ENCODE measurements at places on chromosomes 4 and X.
A peak's percentile ranks its signal among the peaks of the same experiment; 100 is the strongest.

GRCh38 chr4:142169216-142169615 lies 532.8 kb downstream of the IL15 start:
- no peak for ATAC-seq

- ATAC-seq, result no peak
These were observed 35.7 kb downstream of the MAGEB17 start for GRCh38 chrX:16202943-16203342.

DNA sequence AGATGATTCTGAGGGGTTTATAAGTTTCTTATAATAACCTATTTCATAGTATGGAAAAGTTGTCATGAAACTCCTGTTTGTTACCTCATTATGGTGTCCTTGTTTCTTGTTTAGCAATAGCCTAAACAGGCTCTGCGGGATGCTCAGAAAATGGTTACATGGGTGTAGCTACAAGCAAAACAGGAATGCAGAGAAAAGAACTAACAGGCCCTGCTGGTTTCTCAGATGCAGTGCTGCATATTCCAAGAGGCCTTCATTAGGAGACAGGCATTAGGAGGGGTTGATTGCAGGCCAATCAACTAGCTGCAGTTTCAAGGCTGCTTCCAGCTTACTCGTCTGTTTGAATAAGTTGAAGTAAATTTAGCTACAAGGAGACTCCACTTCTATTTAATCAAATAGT lies 37.6 kb upstream of the HPGD start:
- ATAC-seq, result no peak

DNA sequence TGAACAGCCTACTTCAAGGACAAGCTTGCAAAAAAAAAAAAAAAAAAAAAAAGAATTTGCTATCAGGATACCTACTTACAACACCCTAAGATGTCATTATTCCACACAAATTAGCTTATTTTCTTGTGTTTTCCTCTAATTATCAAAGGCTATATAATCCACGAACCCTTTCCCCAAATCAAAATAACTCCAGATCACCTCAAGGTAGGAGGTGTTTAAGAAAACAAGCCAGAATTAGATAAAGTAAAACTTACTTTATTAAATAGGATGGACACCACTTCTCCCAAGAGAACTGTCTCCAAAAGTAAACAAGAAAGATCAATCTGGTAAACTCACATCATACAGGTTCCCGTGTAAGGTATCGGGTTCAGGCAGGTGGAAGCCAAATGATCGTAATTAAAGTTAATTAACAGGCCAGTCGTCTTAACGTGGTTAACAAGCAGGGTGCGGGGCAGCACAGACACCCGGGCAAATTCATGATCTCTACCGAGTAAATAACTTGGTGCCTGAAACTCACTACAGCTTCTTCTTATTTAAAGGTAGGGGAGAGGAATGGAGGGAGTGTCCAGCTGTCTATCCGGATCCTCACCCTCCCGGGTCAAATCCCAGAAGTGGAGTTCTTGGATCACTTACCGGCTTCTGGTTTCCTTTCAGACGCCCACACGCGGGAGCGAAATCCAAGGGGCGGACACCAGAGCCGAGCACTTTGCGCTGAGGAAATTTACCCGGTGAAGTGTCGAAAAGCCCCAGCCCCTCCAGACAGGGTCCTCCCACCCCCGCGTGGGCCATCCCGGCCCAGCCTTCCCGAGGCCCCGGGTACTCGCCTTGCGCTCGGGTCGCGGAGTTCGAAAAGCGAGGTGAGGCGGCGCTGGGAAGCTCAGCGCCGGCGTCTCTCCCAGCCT lies 708 bp downstream of the ARAP2 start:
- peak; percentile 32 for ATAC-seq

DNA sequence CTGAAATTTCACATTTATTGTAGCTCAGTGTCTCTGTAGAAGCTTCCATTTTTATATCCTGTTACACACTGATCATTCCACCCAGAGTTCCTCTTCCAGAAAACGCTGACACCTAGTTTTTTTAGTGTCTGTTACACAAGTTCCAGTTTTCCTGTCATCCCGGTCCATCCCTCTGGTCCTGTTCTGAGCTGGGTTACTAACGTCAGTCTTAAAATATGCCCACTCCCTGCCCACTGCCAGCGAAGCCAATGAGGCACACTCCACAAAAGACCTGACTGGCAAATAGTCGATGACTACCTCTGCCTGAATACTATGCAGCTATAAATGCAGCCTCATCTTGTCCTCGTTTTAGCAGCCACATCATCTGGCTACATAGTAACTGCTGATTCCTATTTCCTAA lies 30.9 kb upstream of the DDX3X start:
- peak; percentile 39 for ATAC-seq

- ATAC-seq, result no peak
These were observed 239.8 kb downstream of the PCDH7 start for GRCh38 chr4:30959781-30960485.

- ATAC-seq, result no peak
These were observed 2.0 kb downstream of the DIPK2B start for GRCh38 chrX:45198706-45199105.

DNA sequence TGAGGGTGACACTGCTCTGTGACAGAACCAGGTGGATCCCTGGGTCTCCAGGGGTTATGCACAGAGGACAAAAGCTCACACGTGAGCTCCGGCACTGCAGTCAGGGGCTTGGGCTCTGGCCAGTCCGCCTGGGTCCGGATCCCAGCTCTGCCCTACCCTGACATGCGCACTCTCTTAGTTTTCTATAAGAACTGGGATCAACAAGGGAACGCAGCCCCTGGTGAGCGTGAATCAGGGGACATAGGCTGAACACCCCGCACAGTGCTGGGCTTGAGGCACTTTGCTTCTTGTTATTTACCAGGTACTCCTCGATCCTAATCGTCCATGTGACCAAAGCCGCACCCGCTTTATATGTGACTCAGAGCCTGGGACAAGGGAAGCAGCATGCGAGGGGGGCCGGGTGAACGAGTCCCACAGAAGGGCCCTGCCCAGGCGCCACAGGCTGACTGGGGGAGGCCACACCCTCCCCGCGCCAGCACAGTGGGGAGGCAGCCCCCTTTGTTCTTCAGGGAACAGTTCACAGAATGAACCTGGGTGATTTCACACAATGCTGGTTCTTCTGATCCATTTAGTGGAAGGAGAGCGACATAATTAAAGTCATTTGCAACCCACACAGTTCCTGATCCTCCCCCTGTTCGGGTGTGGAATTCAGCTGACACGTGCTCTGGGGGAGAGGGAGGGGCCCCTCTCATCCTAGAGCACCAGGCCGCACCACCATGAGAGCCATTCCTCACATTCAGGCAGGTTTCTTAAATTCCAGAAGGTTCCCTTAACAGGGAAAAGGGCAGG lies 55.5 kb downstream of the WFS1 start:
- ATAC-seq, result peak; percentile 62

GRCh38 chr4:60952921-60953320 lies 247.2 kb upstream of the ADGRL3 start:
- no peak for ATAC-seq

GRCh38 chr4:74420863-74421262 lies 24.1 kb upstream of the AREG start:
- ATAC-seq, result no peak

GRCh38 chr4:111405989-111406388 lies 739.3 kb upstream of the FAM241A start:
- no peak for ATAC-seq

DNA sequence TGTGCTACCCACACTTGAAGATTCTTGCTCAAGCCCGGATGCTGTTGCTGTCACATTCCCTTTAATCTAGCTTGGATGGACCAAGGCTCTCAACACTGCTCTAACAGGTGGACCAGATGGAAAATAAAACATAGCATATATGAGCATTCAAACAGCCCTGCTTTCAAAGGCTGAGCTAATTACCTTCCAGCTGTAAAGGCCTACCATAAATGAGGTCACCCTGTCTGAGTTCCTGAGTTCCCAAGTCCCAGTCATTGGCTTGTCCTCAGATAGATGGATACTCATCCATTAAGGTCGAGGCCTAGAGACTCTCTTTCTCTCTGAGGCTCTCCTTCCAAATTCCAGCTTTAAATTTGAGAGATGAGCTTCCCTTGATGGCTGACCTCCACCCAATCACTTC lies 147.5 kb downstream of the STOX2 start:
- no peak for ATAC-seq

GRCh38 chr4:122914292-122914904 lies 8.0 kb downstream of the NUDT6 start:
- ATAC-seq, result no peak

DNA sequence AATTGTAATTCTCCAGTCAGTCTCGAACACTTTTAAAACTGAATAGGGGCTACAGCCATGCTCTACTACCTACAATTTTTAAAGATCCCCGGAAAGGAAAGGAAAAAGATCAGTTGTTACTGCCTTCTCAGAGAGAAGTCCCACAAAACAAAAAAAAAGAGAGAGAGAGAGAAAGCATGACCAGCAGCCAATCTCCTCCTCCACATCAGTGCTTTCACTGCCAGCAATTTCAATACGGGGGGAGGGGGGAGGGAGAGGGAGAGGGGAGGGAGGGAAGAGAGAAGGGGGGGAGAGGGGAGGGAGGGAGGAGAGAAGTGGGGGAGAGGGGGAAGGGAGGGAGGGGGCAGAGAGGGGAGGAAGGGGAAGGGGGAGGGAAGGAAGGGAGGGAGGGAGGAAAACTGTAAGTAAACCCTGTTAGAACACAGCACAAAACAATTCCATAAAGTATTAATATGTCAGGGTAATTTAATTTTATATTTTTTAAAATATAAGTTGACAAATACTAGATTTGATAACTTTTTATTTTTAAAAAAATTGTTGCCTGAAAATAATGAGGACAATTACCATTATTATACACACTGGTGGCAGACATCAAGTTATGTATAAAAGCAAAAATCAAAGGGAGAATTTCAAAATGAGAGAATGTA lies 108.0 kb downstream of the LRBA start:
- no peak for ATAC-seq

DNA sequence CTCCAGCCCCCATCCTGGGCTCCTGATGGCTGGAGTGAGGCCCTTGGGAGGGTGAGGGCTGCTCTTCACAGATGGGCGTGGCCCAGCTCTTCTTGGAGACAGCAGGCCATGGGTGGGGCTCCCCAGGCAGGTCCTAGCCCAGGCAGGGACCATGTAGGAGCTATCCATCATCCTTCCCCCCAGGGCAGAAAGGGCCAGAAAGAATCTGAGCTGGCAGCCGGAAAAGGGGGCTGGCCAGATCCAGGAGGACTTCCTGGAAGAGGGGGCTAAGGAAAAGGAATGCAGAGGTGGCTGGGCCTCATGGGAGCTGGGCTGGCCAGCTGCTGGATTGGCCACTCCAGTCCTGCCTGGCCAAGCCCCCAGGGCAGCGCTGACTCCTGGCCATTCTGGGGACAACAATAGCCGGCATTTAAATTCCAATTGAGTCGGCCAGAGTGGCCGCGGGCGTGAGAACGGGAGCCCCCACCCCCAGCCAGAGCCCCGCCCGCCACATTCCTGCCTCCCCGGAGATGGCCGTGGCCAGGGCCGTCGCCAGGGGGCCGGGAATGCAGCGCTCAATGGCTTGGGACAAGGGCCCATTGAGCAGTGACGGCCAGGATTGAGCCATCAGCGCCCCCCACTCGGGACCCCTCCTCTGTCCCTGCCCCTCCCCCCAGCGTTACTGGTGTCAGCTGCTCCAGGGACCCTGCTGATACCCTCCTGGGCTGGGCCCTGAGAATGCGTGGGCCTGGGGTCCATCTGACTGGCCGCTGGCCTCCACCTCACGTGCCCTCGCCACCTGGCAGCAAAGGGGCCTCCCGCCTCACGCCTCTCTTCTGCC lies 15.1 kb upstream of the FGFR3 start:
- ATAC-seq, result no peak

DNA sequence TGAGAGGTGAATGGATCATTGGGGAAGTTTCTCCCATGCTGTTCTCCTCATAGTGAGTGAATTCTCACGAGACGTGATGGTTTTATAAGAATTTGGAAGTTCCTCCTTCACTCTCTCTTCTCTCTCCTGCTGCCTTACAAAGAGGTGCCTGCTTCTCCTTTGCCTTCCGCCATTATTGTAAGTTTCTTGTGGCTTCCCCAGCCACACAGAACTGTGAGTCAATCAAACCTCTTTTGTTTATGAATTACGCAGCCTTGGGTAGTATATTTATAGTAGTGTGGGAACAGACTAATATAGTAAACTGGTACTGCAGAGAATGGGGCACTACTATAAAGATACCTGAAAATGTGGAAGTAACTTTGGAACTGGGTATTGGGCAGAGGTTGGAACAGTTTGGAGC lies 7.8 kb upstream of the CTAG2 start:
- ATAC-seq, result no peak

DNA sequence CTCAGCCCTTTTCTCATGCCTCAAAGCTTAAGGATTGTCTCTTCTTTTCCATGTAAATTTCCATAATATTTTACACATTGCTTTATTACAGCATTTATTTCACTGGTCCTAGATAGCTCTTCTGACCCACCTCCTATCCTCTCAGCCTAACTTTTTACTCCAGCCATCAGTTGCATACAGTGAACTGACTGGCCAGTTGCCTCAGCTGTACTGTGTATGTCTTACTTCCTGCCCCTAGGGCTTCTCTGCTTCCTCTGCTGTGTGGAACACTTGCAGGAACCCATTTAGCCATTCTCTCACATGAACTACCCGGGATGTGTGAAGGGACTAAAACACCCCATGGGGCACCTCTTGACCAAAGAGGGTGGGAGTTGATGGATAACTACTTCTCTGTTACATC lies 18.0 kb downstream of the C4orf33 start:
- no peak for ATAC-seq

GRCh38 chr4:189502841-189503435 lies 437.7 kb upstream of the FRG1 start:
- no peak for ATAC-seq

GRCh38 chr4:16202598-16202997 lies 23.7 kb downstream of the TAPT1 start:
- no peak for ATAC-seq

- ATAC-seq, result no peak
These were observed 23.2 kb downstream of the CXorf58 start for GRCh38 chrX:23930894-23931604.

- ATAC-seq, result peak; percentile 17
These were observed 63.4 kb downstream of the NFKB1 start for GRCh38 chr4:102564399-102565059.

- ATAC-seq, result no peak
These were observed 63.5 kb downstream of the DCLK2 start for GRCh38 chr4:150141756-150142155.

- no peak for ATAC-seq
These were observed 58.6 kb downstream of the C4orf46 start for GRCh38 chr4:158613046-158613445.
